ENCODE measurements at places on chromosomes 3 and 15.
A peak's percentile ranks its signal among the peaks of the same experiment; 100 is the strongest.

DNA sequence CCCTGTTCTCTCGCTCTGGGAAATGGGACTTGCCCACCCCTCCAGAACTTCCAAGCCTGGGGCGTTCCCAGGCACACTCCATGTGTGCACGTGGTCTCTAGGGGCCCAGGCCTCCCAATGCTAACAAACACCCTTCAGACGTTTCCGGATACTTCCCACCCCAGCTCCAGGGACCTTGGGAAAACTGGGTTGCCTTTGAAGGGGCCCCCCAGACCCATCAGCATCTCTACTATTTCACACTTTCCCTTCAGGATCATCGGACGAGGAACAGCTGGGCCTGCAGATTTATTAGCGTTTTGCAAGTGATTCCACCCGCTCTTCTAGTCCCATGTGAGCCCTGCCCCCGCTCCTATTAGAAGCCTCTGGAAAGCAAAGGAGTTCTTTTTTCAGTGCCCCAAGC lies 63.2 kb downstream of the MAGEF1 start:
- DNase-seq = no peak

DNA sequence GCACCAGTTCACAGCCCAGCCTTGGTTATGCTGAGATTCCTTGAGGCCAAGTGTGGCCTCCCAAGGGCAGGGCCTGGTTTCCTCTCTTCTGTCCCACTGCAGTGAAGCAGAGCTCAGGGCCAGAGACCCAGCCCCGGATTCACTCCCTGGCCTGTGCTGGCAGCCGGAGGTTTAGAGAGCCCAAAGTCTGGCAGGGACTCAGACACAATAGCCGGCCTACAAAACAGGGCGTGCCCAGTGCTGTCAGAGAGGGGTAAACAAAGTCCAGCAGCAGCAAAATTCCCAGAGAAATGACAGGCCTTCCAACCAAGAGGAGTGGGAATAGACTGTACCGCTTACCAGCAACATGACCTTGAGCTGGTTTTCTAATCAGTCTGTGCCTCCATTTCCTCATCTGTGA lies 14.0 kb downstream of the VIPR1 start:
- no peak for DNase-seq

GRCh38 chr3:56357266-56357665 lies 111.0 kb downstream of the ERC2 start:
- DNase-seq = no peak

GRCh38 chr3:123586131-123586530 lies 1.3 kb upstream of the HACD2 start:
- peak; percentile 34 for DNase-seq

GRCh38 chr3:105828703-105829102 lies 40.1 kb downstream of the CBLB start:
- DNase-seq = no peak

DNA sequence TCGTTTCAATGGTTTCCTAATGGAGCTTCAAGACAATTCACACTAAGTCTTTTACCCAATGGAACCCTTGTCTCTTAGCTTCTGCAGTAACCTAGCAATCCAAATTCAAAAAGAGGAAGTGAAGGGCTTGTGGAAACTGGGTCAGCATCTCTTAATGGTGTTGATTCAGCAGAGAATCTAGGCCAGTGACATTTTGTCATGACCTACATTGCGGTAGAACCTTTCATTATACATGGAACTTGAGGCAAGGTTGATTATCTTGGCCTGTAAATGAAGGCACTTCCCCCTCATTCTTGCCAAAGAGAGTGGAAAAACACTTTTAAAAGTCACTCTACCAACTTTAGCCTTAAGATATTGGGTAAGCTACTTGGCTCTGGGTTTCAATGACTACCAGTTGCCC lies 42.8 kb downstream of the C2CD4B start:
- DNase-seq = no peak

DNA sequence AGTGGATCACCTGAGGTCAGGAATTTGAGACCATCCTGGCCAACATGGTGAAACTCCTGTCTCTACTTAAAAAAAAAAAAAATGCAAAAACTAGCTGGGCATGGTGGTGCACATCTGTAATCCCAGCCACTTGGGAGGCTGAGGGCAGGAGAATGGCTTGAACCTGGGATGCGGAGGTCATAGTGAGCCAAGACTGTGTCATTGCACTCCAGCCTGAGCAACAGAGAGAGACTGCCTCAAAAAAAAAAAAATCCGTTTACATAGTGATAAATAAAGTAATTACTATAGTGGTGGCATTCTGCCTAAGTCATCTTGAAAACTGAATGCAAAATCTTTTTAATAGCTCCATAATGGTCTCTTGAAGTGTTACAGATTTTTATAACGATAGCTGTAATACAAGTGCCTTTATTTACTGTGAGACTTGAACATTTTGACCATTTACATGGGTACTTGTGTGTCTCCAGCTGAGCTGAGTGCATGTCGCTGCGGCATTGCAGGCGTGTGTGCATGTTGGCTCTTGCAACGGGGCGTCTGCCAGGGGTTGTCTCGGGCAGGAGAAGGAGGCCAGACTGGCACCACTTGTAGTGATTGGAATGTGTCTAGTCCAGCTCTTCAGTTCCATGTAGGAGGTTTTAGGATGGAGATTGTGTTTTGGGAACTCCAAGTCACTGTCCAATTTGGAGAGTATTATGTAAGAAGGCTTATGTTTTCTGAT lies 111.9 kb downstream of the IGF1R start:
- no peak for DNase-seq

DNA sequence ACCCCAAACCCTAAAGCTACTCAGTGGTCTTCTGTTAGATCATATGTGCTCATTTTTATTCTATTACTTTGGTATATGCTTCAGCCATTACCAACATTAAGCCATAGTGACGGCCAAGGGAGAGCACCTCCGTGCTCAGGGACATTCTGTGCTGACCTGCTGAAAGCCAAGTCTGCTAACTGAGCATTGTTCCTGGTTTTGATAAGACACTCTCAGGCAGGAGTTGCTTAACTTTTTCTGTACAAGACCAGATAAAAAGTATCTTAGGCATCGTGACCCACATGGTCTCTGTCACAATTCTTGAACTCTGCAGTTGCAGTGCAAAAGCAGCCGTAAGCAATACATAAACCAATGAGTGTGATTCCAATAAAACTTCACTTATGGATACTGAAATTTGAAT lies 100.6 kb downstream of the KLHL25 start:
- no peak for DNase-seq

DNA sequence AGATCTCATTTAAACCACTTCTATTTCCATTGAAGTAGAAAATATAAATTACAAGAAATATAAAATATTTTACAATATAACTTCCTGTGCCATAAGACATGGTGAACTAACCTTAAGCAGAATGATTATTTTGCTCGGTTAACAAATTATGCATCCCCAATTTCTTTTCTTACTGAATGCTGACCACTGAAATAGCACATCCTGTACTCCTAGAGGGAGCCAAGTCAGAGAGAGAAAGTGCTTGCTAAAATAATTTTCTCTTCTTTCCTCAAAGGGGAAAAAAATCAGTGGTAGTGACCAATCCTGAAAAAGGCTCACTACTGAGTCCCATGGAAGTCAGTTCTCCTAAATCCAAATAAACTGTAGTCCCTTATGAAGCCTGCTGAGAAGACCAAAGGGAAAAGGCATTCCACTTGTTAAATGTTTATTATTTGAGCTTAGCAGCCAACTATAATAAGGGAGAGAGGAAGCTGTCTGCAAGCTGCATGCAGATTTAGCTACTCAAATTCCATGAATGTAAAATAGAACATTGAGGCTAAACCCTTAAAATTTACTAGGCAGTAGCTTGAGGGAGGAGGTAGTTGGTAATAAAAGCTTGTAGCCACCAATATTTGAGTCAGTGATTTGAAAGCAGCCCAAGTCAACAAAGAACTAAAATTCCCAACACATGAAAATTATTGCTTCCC lies 33.1 kb downstream of the CEP152 start:
- DNase-seq = no peak

GRCh38 chr15:70632491-70633102 lies 130.8 kb downstream of the UACA start:
- no peak for DNase-seq

- DNase-seq = peak; percentile 30
Observed at GRCh38 chr3:120908030-120908794, at the start of gene STXBP5L. STXBP5L (plus strand) TSS chr3:120908205; CDS start chr3:120909579, 1,374 bp downstream.

GRCh38 chr3:61008998-61009380 lies 242.3 kb downstream of the FHIT start:
- DNase-seq = no peak

DNA sequence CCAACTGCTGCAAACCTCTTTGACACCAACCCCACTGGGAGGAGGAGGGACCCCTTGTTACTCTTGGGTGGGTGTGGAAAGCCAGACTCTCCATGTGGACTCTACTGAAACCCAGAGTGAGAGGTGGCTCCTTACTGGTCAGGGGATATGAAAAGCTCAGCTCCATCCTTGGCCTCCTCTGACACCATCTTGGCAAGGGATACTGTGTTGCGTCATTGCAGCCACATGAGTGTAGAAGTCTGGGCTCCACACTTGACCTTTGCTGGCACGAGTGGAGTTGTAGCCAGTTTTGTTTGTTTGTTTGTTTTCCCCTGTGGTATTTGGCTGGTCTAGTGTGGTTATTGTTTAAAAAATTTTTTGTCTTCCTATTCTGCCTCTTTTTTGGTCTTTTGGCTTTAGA lies 289.1 kb downstream of the GAP43 start:
- no peak for DNase-seq

- DNase-seq = no peak
Observed at GRCh38 chr3:60698117-60698516, 553.1 kb downstream of the FHIT start.

GRCh38 chr3:77699125-77699691 lies 659.3 kb downstream of the ROBO2 start:
- no peak for DNase-seq

GRCh38 chr3:58742239-58742638 lies 75.7 kb upstream of the FAM3D start:
- DNase-seq = no peak

DNA sequence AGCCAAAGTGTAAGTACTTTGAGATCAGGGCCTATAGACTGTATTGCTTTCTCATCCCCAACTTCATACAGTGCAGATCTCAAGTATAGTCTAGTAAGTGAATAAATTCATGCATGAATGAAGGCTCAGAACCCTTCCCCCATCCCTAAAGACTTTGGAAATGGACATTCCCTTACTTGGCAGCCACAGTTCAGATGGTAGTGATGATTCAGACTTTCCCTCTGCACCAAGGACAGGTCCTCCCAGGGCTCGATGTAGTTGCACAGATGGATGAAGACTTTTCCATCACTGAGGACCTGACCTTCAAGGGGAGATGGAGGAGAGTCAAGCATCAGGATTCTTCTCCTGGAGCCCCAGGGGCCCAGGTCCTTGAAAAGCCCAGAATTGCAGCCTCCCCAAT lies 4.6 kb downstream of the TIMP4 start:
- DNase-seq = no peak

DNA sequence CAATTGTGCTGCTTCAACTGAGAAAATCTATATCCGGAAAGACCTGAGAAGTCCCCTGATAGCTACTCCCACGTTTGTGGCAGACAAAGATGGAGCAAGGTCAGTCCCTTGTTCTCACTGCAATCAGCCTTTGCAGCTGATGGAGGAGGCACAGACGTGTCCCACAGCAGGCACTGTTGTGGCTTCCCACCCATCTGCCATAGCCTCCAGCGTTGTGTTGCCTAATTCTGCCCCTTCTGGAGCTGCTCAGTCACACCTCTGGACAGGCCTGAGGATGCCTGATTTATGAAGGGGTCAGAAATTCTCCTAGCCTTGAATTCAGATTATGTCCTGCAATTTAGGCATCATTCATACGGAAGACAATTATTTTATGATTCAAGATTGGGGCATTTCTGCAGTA lies 41.9 kb downstream of the MRPS25 start:
- no peak for DNase-seq

DNA sequence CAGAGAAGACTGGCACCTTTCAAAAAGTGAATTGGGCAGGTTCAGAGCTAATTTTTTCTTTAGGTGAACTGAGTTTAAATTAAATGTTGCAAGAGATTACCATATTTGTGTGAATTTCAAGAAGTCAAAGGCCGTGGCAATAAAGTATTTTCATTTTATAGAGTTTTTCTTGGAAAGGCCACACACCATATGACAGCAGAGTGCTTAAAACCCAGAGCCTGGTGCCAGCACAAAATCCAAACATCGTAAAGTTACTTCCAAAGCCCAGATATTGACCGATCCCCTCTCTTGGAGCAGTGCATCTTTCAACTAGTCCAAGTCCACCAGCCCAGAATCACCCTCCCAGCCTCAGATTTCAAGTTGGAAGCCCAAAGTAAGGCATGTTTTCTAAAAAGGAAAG lies 164.5 kb downstream of the VGLL4 start:
- DNase-seq = no peak

GRCh38 chr3:31922962-31923361 lies 58.1 kb downstream of the OSBPL10 start:
- DNase-seq = no peak

DNA sequence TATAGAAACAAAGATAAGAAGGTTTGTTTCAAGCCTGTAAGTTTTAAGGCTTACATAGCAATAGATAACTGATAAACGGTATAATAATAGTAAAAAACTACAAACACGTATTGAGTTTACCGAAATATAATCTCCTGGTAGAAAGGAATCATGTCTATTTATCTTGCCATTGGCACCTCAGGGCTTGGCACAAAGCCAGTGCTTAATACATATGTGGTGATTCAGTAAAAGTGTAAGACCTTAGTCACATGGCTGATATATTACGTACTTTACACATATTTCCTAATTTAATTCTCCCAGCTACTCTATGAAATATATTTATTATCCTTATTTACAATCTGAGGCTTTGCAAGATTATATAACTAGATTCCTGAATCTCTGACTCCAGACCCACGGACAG lies 32.0 kb upstream of the SLCO3A1 start:
- no peak for DNase-seq

DNA sequence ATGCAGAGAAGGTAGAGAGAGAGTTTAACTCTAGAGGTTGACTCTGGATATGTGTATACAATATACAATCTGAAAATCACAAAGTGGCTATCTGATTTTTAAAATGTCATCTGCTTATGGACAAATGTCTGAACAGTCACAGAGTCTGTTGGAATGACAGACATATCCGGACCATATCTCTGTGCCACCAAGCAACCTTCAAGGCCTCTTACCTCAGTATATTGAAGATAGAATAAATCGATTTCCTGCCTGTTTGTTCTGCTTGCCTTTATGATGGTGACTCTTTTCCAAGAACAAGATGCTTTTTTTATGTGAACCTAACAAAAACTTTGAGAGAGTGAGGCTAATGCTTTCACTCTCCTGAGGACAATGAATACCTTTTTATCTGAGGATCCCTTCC lies 151.1 kb downstream of the RBPMS2 start:
- no peak for DNase-seq

Measured in stimulated activated CD8-positive, alpha-beta memory T cell treated with anti-CD3 and anti-CD28 coated beads, Interleukin-7, amount 100 ng/mL, for 48 hours (primary cell).